ENCODE measurements at places on chromosomes 3 and 15.

DNA sequence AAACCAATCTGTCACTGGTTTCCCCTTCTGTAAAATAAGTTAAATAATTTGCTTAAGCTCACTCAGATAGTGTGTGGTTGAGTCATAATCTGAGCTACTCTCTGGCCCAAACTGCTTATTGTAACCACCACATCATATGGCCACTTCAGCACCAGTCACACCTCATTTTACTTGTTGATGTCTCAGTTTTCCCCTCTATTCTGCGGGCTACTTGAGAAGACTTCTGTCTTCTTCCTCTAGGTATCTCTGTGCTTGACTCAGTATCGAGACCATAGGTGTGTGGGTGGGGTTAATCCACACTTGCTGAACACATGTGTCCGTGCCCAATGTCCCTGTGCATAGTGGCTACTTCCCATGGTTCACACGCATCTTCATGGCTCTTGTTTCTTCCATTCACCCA, 32.9 kb downstream of the CRYGS start:
- DNase-seq: no peak

GRCh38 chr3:20039765-20040547, at the start of gene KAT2B:
Gene KAT2B (plus strand): TSS chr3:20040446. CDS start chr3:20040478, 32 bp downstream.
- peak; percentile 88 for DNase-seq

DNA sequence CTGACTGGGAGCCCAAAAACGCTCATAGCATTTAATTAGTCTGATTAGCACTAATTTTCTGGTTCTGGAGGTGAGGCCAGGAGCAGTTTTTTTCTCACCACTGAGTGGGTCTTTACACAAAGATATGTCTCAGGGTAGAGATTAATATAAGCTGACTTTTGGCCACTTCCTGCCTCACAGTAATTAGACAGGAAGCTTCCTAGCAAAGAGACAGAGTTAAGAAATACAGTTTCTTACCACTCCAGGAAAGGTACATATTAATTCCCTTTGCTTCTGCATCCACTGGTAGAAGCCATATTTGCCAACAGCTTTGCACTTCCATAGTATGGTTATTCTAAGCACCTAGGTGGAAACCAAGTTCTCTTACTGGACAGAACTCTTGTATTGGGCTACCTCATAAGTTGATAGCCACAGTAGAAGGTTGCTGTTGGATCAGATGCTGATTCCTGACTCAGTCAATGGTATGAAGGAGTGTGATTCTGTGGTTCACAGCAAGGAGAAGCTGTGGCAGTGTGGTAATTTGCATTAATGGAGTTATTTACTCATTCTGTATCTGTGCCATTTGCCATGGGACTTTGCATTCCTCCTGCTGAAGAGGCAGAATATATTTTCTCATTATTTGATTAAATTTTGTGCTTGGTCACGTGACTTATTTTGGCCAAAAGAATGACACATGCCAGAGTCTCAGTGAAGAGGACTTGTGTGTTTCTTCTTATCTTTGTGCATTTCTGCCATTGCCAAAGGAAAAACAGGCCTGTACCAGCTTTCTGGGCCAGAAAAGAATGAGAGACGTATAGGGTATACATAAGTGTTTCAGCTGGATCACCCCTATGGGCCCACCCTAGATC, 17.5 kb upstream of the ZBTB20 start:
- no peak for DNase-seq

DNA sequence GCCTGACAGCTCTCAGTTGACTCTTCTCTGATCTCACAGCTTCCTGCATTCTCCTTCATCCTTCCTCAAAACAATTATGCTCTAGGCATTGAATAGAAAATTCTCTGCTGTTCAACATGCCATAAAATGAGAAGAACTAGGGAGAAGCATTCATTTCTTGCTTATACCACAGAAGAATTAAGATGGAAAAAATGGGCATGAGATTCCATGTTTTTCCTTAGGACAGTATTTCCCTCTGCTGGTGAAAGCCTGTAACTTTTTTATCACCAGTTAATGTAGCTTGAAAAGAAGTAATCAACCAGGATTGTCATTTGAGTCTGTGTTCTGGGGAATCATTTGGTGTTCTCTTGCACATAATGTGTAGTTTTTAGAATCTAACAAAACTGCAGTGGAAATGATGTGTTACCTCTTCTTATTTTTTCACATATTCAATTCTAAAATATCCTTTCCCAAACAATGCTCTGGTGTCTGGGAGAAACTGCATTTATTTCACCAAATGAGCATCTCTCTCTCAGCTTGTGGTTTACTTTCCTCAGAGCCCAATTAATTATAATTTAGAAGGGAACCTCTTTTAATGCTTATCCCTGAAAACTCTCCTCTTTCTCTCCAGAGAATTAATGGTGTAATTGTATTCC, 92.8 kb upstream of the DCBLD2 start:
- no peak for DNase-seq

DNA sequence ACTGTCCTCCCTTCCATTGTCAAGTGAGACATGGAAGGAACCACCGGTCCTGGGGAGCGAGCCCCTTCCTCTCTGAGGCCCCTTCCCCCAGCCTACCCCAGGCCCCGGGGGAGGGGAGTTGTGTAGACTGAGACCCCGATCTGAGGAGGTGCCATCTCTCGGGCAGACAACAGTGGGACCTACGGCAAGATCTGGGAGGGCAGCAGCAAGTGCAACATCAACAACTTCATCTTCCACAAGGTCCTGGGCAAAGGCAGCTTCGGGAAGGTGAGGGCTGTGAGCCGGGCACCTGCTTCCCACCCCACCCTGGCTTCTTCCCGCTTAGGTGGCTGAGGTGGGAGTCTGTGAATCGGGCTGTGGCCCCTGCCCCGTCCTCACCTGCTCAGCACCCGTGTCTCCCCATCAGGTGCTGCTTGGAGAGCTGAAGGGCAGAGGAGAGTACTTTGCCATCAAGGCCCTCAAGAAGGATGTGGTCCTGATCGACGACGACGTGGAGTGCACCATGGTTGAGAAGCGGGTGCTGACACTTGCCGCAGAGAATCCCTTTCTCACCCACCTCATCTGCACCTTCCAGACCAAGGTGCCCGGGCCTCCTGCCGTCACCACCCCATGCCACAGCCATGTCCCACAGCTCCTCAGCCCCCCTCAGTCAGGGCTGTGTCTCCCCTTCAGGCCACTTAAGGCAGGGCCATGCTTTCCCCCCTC, 24.9 kb downstream of the PRKCD start:
- DNase-seq: no peak

DNA sequence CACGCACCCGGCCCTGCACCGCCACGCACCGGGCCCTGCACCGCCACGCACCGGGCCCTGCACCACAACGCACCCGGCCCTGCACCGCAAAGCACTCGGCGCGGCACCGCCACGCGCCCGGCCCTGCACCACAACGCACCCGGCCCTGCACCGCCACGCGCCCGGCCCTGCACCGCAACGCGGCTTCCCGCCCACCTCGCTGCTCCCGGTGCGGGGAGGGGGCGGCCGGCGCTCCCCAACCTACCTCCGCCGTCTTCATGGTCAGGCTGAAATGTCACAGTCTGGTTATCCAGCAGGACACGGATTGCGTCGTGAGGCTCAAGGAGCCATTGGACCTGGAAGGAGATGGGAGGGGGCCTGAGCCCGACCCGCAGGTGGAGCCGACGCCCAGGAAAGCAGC, 41.8 kb downstream of the MUC20 start:
- no peak for DNase-seq

DNA sequence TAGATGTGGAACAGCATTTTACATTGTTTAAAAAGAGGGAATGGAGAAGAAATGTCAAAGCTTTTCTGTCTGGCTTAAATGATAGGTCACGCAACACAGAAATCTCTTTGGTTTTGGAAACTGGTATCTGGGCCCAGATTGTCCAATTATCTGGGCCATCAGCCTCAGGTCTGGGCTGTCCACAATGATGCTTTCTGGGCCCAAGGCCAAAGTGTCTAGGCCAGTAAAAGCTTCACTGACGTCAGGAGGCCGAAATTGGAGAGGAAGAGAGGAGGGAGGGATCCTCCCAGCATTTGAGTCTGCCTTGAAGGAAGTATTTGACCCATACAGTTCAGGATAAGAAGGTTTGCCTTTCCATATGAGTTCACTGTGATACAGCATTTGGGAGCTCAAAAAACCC, 60.7 kb upstream of the ALDH1A3 start:
- no peak for DNase-seq

- no peak for DNase-seq
Observed at GRCh38 chr3:23508464-23508863, 297.3 kb upstream of the UBE2E1 start.

All from stimulated activated CD4-positive, alpha-beta T cell treated with anti-CD3 and anti-CD28 coated beads, Interleukin-2, amount 100 ng/mL, for 24 hours (primary cell).